Cerebellar cortex (tissue), 1 donor: ENCODE measurements at places on chromosomes 11 and 22.

GRCh38 chr11:120121336-120121735 lies 16.6 kb downstream of the TRIM29 start:
- DNase-seq = no peak

- peak; percentile 68 for DNase-seq
Observed at GRCh38 chr11:1574238-1574932, 2.3 kb upstream of the DUSP8 start.

DNA sequence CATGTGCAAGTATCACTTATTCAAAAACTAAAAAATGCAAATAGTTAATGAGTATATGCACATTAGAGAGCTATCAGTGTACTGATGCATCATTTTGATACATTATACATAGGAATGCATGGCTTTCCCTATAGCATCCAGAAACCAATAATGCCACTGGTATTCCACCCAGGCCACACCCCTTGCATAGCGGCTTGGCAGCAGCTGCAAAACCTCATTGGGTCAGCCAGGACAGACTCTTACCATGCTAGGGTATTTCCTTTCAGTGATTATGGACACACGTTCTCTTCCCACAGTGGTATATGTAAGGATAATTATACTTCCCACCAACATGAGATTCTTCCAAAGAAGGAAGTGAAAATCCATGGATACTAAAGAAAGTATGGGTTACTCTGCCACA lies 145.9 kb upstream of the PITPNB start:
- no peak for DNase-seq

DNA sequence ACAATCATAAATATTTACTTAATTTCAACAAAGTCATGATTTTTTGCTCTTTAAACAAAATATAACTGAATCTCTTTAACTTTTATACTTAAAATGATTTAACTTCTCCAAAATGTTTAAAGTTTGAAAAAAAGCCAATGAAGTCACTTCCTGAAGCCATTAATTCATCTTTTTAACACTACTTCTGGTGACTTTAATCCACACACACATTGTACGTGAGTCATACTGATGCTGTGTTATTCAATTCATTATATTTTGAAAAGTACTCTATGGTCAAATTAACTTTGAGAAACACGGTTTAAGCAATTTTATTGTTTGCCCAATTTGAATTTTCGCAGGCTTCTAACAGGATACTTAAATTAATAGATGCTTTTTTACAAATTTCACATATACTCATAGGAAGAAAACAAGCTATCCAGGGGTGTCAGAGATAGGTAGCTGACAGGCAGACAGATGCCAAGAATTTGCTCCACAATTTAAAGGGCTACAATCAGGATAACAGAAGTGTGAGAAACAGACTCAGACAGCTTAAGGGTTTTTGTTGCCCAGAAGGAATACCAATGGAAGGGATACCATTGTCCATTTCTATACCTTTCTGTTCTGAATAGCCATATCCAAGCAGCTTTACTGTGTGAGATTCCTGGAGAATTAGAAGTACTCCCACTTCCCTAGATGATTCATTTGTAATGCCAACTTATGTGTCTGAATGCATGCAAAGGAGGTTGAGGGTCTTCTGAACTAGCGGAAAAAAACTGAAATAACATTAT lies 118.4 kb downstream of the RBFOX2 start:
- DNase-seq = no peak

DNA sequence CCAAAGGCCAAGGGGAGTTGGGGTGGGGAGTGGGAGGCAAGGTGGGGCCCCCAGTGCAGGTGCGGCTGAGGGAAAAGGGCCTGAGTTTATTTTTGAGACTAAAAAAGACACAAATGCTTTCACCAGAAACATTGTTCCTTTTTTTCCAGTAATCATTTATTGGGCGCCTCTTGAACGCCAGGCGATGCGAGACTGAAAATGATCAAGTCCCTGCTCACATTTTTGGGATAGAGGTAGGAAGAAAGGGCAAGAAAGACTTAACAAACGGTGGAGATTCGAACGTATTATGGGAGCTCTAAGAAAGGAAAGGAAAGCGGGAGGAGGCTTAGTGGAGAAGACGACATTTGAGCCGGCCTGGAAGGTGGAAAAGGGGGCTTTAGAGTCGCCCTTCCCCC lies 796 bp upstream of the SF3B2 start:
- no peak for DNase-seq

- DNase-seq = no peak
Observed at GRCh38 chr11:115716601-115717529, 212.7 kb upstream of the CADM1 start.

- DNase-seq = no peak
Observed at GRCh38 chr11:117649296-117650055, 147.5 kb downstream of the DSCAML1 start.

DNA sequence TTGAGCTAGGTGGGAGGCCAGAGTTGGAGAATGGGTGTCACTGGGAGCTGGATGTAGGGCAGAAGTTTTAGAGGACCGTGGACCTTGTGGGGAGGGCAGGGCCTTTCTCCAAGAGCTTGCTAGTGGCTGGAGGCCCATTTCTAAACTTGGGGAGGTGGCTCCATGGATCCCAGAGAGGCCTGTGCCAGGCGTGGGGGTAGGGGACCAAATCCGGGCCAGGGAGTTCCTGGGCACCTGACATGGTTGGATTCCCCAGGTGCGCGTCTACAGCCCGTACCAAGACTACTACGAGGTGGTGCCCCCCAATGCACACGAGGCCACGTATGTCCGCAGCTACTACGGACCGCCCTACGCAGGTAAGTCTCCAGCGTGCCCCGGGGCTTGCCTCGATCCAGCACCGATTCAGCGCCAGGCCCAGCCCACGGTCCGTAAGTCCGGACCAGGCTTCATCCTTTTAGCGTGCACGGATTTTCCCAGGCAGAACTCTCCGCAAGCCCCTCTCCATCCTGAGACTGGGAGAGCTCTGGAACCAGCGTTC lies 14.2 kb downstream of the PLEKHB1 start:
- no peak for DNase-seq

DNA sequence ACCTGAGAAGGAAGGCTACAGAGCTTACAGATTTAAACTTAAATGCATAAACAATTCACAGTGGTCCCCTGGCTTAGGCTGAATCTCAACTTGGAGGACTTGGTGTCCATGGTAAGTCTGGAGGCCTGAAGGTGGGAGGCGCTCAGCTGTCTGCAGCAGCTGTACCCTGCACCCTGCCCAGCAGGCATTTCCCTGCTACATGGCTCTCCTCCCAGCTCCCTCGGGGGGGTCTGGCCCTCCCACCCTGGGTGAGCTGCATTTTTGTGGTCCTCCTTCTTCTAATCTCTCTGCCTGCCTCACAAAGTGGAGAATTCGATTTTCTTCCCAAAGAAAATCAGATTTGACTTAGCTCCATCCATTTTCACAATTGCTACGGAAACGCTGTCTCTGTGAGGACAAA lies 273.2 kb downstream of the KIRREL3 start:
- DNase-seq = no peak

- DNase-seq = no peak
Observed at GRCh38 chr11:94151903-94152677, 23.4 kb downstream of the PANX1 start.
